Astrocyte of the spinal cord (primary cell): ENCODE measurements at places on chromosomes 12 and 14.

- no peak for DNase-seq
Observed at GRCh38 chr12:63816031-63816430, 28.5 kb upstream of the SRGAP1 start.

DNA sequence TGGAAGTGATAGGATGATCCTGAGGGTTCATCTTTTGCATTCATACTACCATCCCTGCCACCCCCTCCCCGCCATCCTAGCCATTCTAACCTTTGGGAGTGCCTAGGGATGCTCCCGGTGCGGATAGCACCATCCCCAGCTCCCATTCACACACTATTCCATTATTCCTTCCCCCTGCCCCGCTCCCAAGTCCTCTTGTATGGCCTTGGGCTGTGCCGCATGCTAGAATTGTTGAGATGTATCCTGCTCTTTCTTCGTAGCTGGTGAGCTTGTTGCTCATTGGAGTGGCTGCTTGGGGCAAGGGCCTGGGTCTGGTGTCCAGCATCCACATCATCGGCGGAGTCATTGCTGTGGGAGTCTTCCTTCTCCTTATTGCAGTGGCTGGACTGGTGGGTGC lies 644 bp downstream of the TSPAN31 start:
- no peak for DNase-seq

GRCh38 chr12:68861890-68862289 lies 53.9 kb downstream of the MDM2 start:
- DNase-seq: no peak

DNA sequence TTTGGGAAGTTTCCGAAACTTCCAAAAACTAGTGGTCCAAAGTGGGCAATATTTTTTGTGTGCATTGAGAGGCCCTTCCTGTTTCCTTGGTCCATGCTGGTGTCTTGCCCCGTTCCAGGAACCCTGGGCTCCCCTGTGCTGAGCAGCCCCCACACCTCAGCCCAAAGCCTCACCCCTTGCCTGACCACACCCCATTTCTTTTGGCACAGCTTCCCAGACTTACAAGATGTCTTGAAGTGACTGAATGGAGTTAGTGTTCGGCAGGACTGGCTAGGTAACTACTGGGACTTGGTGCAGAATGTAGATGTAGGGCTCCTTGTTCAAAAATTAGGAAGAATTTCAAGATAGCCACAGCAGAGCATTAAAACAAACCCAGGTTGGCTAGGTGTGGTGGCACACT lies 68.6 kb downstream of the ETV6 start:
- DNase-seq: no peak

- peak; percentile 96 for DNase-seq
Observed at GRCh38 chr12:27549801-27550652, 26.0 kb downstream of the PPFIBP1 start.

- peak; percentile 38 for DNase-seq
Observed at GRCh38 chr14:64296561-64296960, 2.4 kb upstream of the ESR2 start.

DNA sequence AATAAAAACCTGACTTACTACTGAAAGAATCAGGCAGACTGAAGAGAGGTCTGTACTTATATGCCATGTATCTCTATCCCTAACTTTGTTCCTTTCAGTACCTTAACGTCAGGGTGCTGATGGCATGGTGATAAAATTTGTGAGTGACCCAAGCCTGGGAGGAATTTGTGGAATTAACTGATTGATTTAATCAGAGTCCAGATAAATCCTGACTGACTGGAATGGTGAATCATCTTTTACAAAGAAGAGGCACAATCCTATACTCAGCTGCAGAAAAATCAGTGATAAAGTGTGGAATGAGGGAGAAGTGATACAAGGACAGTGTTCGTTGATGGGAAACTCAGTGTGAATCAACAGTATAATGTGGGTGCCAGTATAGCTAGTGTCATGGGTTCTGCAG lies 3.7 kb downstream of the TDG start:
- DNase-seq: no peak

- DNase-seq: no peak
Observed at GRCh38 chr12:124583854-124584253, 16.4 kb upstream of the NCOR2 start.

DNA sequence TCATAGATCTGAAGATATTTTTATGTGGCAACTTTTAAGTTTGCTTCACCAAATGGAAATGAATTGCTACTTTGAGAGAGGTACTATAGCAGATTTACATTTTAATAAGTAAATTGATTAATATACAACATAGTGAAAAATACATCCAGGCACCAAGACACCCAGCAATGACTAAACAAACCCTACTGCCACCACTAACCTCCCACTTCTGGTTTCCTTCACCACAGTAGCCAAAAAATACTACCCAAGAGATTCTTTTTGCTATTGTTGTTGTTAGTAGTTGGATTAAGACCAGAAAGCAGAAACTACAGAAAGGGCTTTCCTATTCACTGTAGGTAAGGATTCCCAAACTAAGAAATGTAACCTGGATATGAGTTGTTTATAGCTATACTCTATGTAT lies 54.1 kb downstream of the COCH start:
- DNase-seq: peak; percentile 15

- DNase-seq: no peak
Observed at GRCh38 chr14:20644520-20644919, 3.0 kb upstream of the OR6S1 start.

DNA sequence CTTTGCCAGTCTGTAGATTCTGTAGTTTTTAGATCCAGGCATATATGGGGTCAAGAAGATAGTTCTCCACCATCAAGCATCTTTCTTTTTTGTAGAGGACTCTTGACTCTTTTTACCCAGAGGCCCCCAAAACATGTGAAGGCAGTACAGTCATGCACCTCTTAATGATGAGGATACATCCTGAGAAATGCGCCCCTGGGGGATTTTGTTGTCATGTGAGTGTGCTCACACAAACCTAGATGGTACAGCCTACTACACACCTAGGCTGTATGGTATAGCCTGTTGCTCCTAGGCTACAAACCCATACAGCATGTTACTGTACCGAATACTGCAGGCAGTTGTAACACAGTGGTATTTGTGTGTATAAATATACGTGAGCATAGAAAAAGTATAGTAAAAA lies 23.0 kb downstream of the EVL start:
- DNase-seq: no peak

DNA sequence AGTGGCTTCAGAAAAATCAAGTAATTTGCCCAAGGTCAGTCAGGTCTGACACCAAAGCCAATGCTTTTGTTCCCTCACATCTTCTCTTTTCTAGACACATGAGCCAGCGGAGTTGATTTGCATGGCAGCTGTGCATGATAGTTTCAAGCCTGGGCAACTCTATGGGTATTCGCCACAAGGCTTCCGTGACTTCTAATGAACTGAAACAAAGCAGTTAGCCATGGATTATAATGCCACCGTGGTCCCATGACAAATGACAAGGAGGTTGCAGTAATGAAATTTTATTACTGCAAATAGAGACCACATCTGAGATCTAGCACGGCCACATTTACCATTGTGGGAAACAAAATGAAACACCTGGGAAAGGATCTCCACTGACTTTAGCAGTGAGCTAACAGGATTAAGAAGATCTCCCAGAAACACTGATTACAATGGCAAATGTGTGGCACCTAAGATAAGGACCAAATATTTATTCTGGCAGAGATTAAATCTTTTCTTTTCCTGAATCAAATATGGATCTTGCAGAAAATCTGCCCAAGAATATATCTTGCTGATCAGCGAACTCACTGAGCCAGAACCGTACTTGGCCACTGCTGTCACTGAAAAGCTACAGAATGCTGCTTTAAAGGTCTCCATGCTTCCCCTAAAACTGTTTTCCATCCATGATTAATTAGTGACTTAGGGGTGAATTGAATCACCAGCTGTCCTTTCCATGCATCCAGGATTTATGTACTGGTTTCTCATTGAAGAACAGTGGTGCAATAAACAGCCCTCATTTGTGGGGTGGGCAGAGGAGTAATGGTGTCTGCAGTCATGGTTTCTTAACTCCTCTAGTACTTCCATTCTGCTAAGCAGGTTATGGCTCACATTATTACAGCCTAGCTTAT lies 551.0 kb downstream of the DIO2 start:
- no peak for DNase-seq

DNA sequence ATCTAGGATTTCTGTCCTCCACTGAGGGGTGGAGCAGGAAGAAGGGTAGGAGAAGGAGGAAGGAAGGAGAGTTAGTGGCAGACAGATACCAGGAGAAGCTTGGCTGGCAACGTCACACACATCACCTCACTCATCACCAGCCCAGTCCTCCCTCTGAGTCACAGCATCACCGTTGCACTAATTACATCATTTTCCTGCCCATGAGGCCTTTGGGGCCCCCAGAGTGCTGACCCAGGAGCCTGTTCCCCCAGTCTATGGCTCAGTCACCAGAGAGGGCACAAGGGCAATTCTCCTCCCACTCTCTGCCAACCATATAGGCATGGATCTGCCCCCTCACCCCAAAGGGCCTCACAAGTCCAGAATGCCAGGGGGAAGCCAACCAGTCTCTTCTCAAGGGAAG lies 4.6 kb downstream of the RND1 start:
- no peak for DNase-seq

DNA sequence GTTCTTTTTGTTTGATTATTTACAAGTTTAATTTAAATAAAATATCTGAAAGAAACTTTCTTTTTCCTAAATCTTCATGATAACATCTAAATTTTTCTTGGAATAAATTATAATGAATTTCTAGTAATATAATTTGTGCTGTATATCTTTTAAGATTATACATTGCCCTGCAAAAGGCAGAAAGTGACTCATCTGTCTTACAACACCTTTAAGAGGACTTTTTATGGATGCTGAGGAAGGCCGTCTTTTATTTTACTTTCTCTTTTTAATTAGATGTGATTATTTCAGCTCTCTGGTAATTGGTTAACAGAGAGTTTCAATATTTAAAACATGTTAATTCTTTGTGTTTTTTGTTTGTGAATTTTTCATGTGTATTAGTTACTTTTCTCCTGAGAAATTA lies 598.4 kb downstream of the RPL10L start:
- DNase-seq: no peak

DNA sequence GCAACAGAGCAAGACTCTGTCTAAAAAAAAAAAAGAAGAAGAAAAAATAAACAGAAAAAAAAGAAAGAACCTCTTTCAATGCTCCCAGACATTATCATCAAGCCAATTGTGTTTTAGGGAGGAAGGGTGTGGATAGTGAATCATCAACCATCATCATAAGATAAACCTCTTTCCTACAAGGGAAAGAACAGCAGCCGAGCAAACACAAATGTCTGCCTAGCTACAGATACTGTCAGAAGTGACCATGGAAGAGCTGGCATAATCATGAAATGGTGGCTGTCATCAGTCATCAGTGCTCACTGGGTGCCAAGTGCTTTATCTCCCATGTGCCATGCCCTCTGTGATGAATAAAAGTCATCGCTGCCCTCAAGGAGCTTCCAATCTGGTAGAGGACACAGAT lies 46.6 kb downstream of the SLC17A8 start:
- DNase-seq: no peak

GRCh38 chr14:69921052-69921451 lies 41.8 kb downstream of the SMOC1 start:
- DNase-seq: peak; percentile 96

DNA sequence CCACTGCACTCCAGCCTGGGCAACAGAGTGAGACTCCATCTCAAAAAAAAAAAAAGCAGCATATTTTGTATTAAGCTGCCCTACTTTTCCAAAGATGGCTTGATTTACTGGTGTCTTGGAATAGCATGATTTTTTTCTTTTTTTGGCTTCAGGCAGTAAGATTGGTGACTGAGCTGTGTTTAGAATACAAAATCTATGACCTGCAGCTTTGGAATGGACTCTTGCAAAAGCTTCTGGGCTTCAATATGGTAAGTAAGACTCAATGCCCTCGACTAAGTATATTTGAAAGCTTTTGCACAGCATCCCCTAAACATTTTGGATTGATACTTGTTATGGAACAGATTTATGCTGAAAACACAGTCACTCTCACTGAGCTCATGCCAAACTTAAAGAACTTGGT lies 87.8 kb downstream of the KNTC1 start:
- DNase-seq: no peak

- peak; percentile 62 for DNase-seq
Observed at GRCh38 chr12:93229494-93230325, 148.0 kb upstream of the NUDT4 start.

GRCh38 chr12:63893170-63893569 lies 48.7 kb downstream of the SRGAP1 start:
- DNase-seq: no peak

DNA sequence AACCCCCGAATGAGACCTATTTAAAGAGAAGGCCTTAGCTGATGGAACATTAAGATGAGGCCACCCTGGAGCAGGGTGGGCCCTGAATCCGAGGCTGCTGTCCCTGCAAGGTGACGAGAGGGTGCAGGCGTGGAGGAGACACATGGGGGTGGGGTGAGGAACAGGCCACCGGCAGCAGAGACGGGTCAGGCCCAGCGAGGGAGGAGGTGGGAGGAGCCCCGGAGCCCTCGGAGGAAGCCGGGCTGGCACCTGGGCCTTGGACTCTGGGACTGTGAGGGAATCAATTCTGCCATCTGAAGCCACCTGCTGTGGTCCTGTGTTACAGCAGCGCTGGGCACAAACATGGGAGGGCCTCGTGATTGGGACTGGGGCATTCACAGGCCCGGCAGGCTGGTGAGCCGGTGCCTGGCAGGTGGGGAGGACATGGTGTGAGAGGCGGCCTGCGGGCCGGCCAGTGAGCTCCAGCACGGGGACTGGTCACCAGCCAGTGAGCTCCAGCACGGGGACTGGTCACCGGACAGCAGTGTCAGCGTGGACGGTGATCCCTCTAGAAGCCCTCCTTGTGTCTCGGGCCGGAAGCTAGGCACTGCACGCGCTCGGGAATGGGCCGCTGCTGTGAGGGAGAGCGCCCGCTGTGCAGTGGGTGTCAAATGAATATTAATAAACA lies 46.7 kb downstream of the NOC4L start:
- no peak for DNase-seq

GRCh38 chr12:107349008-107349747 lies 255.8 kb upstream of the CRY1 start:
- peak; percentile 93 for DNase-seq

GRCh38 chr14:90319634-90320541 lies 11.9 kb downstream of the NRDE2 start:
- no peak for DNase-seq
